ENCODE measurements at places on chromosomes 13 and 19.

- DNase-seq = no peak
Observed at GRCh38 chr19:6971366-6971765, 49.9 kb downstream of the MBD3L2B start.

DNA sequence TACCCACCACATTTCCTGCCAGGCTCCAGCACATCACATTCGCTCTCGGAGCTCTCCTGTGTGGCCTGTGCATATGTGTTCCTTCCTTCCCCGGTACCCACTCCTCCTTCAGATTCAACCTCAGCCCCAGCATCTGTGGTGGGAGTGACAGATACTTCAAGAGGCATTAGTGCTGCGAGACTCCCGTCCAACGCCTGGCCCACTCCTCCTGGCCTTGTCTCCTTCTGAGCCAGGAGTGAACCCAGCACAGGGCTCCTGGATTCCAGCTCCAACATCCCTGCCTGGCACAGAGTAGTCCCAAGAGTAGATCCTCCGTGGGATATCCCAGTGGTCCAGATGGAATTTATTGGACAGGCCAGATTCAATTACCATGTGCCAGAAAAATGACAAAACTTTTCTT, 55.9 kb downstream of the SACS start:
- no peak for DNase-seq

GRCh38 chr19:15587663-15588062, 27.4 kb upstream of the CYP4F8 start:
- no peak for DNase-seq

DNA sequence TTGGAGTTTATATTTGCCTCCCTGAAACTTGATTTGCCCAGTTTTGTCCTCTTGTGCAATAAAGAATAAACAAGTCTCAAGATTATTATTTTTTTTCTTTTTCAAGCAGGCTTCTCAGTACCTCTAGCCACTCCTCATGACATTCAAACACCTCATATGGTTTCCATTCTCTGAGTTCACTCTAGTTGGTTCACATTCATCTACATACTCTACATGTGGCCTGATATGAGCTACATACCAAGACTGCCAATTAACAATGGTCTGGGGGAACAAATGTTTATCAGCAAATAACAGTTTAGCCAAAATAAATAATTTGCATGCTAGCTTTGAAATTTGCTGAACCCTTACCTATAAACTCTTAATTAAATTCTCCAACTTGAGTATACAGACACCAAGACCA, 22.5 kb downstream of the KCNRG start:
- DNase-seq = no peak

DNA sequence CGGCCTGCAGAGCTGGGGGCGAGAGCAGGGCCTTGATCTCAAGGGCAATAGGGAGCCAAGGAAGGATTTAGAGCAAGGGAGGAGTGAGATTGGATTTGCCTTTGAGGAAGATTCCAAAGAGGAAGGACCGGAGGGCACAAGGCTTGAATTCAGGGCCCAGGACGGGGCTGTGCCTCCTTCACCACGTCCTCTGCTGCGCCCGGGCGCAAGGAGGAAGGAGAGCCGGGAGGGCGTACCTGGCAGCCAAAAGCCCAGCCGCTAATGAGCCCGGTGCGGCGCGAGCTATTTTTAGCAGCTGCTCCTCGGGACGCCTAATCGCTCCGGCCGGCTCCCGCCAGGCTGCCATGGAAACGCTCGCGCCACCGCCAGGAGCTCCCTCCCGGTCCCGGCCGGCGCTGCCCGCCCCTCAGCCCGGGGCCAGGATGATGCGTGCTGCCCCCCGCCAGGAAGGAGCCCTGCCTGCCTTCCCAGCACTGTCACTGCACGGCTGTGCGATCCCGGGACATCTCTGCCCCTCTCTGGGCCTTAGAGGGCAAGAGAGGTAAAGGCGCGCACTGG, 31.3 kb downstream of the TINCR start:
- no peak for DNase-seq

DNA sequence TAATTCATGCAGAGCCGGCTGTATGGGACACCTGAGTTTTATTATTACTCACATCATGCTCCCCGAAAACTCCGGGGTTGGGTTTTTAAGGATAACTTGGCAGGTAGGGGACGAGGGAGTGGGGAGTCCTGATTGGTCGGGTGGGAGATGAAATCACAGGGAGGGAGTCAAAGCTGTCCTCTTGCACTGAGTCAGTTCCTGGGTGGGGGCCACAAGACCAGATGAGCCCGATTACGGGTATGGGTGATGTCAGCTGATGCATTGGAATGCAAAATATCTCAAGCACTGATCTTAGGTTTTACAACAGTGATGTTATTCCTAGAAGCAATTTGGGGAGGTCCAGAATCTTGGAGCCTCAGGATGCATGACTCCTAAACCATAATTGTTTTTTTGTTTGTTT, 18.6 kb upstream of the COG3 start:
- DNase-seq = no peak

All from stimulated activated CD8-positive, alpha-beta memory T cell treated with anti-CD3 and anti-CD28 coated beads, Interleukin-4, amount 100 ng/mL, for 1 hour (primary cell).